Hematopoietic multipotent progenitor cell treated with erythropoietin and hydrocortisone succinate and interleukin-3 and kit ligand, for 6 days (in vitro differentiated cells): ENCODE measurements at places on chromosomes 7 and 10.

DNA sequence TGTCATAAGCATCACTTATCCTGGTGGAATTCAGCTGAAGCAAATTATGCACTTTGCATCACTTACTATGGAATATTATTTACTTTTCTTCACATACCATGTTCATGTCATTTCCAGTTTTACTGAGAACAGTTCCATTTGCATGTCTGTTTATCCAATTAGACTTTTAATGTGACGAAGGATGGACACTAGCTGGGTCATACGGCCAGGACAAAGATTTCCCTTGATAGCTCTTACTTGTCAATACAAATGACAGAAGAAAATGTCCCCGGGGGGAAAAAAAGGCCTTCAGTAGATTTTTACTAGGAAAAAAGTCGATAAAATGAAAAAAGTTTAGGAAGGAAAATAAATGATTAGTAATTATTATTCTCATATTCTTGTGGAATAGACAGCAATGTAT, 106.6 kb downstream of the RAPGEF5 start:
- DNase-seq = no peak

GRCh38 chr7:26318921-26319320, 27.3 kb downstream of the SNX10 start:
- DNase-seq = no peak

DNA sequence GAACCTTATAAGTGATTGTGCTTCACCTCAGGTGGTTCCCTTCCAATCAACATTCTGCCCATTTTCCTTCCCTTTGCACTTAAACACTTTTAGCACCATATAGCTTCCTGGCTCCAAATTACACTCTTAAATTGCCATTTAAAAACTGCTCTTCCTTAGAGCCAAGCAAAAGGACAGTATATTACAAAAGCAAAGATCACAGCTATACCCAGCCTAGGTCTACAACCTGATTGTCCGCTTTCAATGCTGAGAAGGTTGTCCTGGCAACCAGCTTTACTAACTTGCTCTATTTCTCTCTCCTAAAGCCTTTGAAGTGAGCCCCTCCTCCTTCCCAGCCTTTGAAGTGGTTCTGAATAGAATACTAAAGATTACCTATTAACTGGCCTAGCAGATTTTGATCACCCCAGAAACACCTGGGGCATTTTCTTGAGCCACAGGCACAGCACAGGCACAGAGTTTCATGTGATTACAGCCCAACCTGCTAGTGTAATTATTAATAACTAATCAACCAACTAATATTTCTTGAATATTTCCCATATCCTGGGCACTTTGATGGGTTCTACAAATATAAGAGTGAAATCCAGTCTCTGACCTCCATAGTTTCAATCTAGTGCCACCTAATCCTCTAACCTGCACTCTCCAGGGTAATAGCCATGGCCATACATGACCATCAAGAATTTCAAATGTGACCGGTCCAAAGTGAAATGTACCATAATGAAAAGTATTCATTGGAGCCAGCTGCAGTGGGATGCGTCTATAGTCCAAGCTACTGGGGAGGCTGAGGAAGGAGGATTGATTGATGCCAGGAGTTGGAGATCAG, 63.6 kb upstream of the TRIM24 start:
- DNase-seq = no peak

DNA sequence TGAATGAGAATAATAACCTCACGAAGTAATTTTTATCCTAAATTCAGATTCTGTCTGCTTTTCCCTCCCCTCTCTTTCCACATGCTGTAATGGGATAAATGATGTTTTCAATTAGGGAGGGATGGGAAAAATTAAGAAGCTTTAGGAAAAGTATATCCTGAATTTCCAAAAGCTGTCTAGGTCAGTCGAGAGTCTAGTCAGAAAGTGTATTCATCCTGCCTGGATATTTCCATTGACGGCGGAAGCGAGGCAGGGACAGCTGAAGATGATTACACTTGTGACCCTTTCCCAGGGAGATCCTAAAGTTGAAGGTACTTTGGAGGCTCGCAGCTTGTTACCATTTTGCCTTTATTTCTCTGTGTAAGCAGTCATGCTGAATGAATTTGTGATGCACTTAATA, 204.1 kb downstream of the ZNF365 start:
- DNase-seq = no peak

GRCh38 chr7:118075936-118076335, 108.0 kb upstream of the LSM8 start:
- DNase-seq = no peak

DNA sequence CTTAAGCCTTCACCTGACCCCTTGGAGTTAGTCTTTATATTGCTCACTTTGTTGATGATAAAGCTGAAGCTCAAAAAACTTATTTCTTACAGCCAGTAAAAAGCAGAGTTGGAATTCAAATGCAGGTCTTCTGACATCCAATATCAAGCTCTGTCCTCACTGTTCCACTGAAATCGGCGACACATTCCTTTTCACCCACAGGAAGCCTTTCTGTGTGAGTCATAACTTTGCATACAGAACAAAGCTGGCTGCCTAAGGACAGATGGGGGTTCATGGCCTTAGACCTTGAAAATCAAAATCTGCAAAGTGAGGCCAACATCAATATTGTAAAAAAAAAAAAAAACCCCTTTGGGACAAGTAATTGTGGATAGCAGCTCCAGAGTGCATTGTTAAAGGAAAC, 21.8 kb upstream of the AKR1B1 start:
- DNase-seq = no peak
